Activated CD4-positive, alpha-beta T cell treated with anti-CD3 and anti-CD28 coated beads, Interleukin-2, amount 50 U/mL, for 48 hours (primary cell): ENCODE measurements at places on chromosomes 11 and 22.

DNA sequence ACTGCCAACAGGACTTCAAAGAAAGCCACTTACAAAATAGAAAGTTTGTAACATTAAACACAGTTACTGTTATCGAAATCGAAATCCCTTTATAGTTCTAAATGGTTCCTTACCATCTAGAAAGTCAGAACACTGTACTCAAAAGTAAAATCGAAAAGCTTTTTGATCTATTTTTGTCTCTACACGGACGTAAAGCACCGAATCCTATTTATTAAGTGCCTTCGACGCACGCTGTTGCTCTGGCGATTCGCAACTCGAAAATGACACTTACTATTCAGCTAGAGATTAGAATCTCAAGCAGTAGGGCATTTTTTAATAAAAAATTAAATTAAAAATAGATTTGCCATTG, 78.3 kb downstream of the LARGE1 start:
- no peak for DNase-seq

- DNase-seq: peak; percentile 69
Observed at GRCh38 chr11:45105233-45105983, 41.0 kb upstream of the PRDM11 start.

DNA sequence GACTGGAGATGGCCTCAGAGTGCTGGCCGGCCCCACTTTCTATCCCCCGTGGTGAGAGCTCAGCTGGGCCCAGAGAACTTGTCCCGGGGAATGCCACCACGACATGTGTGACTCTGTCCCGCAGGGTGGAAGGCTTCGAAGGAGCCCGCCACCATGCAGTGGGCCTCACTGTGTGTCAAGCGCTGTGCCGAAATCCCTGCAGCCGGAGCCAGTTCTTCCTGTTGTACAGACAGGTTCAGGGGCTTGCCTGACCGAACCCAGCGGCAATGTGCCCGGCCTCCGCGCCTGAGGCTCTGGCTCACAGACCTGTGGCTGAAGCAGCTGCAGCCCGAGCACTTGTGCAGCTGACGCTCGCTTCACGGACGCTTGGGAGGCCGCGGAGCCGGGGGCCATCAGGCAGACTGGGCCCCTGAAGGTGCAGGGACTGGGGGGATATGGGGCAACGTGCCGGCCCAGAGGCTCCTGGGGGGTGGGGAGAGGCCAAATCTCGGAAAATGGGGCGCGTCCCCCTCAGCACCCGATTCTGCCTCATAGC, 650 bp downstream of the PPM1F start:
- peak; percentile 25 for DNase-seq

DNA sequence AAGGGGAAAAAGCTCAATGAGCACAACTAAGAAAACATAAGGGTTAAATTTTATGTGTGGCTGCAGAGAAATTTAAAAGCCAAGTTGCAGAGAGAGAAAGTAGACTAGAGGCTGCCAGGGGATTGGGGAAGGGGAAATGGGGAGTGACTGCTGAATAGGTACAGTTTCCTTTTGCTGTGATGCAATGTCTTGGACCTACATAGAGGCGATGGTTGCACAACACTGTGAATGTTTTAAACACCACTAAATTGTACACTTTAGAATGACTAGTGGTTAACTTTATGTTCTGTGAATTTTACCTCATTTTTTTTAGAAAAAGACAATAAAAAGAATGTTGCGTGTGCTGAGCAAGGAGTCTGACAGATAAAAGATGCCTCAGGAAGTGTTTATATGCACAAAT, 36.5 kb downstream of the TENM4 start:
- no peak for DNase-seq

GRCh38 chr11:61975638-61976419, 8.4 kb upstream of the FTH1 start:
- DNase-seq: no peak

GRCh38 chr11:82867495-82868082, 32.6 kb downstream of the PRCP start:
- DNase-seq: peak; percentile 81

DNA sequence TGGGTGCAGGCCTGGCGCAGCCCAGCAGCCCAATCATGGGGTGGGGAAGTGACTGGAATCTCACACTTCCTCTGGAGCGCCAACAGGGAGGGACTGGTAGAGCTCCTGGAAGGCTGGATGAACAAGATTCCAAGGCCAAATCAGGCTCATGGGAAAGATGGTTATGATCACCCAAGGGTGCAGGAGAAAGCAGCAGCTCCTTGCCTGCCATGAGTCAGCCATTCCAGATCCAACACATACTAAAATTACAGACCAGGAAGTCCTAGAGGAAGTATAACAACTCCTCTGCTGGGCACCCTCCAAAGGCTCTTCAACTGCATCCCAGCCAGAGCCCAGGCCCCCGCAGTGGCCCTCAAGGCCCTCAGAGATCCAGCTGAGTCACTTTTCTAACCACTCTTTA, 427.3 kb downstream of the TENM4 start:
- no peak for DNase-seq

DNA sequence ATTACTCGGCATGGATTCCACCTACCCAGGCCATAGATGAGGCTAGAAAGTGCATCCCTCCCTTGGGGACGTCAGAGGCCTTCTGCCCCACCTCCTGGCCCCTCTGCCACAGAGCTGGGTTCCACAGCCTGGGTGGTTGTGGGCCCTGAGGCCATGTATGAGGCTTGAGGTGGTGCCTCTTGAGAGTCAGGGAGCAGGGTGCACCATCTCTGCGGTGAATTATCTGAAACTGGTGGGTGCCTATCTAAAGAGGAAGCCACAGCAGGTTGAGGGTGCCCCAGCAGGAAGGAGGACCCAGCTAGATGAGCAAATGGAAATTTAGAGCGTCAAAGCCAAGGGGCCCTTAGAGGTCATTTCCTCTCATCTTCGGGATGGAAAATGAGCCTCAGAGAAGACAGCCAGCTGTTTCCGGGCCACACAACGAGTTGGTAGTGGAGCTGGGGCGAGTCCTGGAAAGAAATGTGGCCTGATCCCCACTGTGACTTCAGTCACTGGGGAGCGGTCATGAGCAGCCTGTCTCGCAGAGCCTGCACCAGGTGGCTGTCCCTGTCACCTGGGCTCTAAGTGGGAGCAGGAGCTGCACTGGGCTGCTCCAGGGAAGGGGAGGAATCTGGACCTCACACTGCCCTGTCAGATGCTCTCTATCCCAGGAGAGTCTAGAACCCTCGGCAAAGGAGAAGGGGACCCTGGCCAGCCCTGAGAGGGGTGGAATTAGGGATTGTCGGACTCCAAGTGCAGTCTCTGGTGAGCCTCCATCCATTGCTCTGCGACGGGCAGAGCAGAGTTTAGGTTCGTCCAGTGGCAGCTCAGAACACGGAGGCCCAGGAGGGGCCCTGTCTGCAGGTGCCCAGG, 7.3 kb downstream of the ADORA2A start:
- DNase-seq: peak; percentile 78

- DNase-seq: no peak
Observed at GRCh38 chr22:46584081-46584921, 35.9 kb upstream of the GRAMD4 start.

DNA sequence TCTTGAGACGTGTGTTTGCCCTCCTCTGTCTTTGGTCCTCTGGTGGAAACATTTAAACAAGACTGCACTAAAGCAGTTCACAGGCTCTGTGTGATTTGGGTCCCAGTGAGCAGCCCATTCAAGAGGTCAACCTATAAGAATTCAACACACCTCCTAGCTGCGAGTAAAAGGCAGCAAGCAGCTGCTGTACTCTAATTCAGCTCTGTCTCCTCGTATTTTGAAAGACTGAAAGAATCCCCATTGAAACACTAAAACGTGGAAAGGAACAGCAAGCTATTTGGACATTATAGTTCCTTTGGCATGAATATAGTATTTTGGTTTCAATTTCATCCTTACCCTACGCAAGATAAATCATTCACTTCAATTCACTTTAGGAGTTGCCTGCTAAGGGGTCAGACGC, 1046.7 kb downstream of the DLG2 start:
- DNase-seq: no peak

DNA sequence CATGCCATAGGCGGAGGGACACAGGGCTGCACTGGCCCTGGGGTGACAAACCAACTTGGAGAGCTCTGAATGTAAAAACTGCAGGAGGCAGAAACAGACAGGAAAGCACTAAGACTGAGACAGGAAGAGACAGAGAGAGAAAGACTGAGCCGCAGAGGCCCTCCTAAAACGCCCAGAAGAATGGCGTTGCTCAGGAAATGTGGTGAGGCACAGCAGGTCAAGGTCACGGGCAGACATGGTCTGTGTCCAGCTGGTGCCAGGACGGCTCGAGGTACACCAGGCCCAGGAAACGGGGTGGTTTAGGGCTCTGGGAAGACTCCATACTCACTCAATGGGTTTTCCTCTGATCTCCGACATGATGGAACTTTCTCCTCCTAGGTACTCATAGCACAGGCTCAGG, 29.1 kb downstream of the MAFF start:
- no peak for DNase-seq

DNA sequence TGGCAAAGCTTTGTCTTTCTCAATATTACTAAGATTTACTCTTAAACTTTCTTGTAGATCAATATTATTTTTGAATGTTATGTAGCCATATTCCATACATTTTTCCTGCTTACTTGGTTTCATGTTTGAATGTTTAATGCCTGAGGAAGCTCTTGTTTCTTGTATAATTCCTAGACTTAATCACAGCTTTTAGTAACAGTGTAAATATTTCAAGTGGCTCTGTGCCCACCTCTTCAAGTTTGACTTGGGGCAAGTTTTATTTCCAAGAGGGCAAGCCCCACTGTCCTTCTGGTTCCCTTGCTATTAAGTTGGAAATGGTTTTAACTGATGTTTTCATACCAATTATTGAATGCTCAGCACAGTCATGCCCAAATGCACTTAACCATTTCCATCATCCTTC, 1004.1 kb downstream of the OPCML start:
- DNase-seq: no peak

GRCh38 chr11:8082391-8083087, 1.5 kb downstream of the TUB start:
- no peak for DNase-seq

DNA sequence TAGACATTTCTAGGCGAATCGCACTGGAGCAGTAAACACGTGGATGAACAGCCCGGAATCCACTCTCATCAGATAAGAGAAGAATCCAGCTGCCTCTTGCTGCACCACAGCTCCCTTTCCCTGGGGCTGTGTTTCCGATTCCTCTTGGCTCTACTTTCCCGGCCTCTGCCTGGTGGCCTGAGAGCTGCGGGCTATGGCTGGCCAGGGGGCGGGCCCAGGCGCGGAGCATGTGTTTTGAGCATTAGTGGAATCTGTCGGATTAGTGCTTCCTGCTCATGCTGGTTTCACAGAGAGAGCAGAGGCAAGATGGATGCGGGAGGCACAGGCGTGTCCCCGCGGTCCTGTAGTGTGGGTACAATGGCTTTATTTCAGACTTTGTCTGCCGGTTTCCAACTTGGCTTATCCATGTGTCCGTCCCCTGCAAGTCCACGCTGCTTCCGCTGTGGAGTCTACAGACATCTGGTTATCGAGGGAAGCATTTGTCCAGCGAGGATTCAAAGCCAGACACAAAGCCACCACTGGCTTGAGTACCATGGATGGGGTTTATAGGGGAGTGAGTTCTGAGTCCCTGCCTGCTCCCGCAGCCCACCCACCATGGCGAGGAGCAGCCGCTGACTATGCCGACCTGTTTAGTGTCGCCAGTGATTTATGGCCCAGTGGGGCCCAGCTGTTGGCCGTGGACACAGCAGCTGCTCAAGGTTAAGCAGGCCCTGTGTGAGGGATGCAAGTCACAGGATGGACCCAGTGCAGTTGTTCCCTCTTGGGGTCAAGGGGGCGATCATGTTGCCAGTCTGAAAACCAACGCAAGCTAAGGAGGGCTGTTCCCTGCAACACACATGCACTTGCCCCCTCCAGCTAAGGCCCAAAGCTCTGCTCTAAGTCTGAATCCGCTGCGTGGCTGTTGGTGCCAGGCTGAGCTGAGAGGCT, 43.3 kb upstream of the EP300 start:
- no peak for DNase-seq

GRCh38 chr22:19961201-19961580, 19.6 kb upstream of the TXNRD2 start:
- DNase-seq: no peak

- no peak for DNase-seq
Observed at GRCh38 chr22:18966748-18967147, 30.7 kb upstream of the PRODH start.

GRCh38 chr11:67006029-67006884, 16.7 kb upstream of the SYT12 start:
- DNase-seq: peak; percentile 52

GRCh38 chr11:19938169-19938856, 222.0 kb downstream of the DBX1 start:
- DNase-seq: peak; percentile 53

GRCh38 chr11:69040581-69041260, 8.0 kb upstream of the TPCN2 start:
- peak; percentile 26 for DNase-seq

- DNase-seq: no peak
Observed at GRCh38 chr11:77884186-77884828, 63.4 kb downstream of the AAMDC start.

- no peak for DNase-seq
Observed at GRCh38 chr11:133895551-133895950, 50.2 kb upstream of the SPATA19 start.

DNA sequence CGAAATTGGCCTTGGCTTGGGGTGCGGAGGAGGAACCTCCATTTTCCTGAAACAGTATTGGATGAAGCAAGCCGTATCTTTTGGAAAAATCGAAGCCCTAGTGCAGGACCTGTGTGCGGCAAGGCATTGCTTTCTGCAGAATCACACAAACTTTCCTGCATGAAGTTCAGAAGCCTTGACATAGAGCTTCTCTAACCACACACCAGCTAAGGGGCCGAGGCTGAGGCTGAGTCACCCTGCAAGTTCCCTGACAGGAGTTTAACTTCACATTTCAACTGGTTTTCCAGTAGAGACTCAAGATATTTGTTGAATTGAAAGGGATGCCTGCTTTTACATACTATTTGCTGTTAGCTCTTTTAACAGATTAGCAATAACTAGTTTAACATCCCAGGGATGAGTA, 67.8 kb downstream of the TCF20 start:
- peak; percentile 69 for DNase-seq

DNA sequence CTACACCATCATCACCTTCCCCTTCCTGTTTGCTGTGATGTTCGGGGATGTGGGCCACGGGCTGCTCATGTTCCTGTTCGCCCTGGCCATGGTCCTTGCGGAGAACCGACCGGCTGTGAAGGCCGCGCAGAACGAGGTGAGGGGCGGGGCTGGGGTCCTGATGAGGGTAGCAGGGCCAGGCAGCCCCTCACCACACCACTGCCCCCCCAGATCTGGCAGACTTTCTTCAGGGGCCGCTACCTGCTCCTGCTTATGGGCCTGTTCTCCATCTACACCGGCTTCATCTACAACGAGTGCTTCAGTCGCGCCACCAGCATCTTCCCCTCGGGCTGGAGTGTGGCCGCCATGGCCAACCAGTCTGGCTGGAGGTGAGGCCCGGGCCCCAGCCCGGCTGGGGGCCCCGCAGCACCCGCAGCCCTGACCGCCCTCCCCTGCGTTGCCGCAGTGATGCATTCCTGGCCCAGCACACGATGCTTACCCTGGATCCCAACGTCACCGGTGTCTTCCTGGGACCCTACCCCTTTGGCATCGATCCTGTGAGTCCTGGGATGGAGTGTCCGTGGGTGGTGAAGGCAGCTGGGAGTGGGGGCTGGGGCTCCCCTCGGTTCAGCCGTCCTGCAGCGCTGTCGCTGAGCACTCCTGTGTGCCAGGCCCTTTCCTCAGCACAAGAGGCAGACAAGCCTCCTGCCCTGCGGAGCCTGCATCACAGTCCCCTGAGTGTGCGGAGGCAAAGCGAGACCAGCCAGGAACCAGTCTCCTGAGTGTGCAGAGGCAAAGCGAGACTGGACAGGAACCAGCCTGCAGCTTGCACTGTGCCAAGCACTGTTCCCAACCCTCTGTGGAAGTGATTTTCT, 8.8 kb downstream of the TCIRG1 start:
- DNase-seq: no peak

GRCh38 chr11:112946866-112947265, 14.4 kb upstream of the NCAM1 start:
- DNase-seq: no peak

GRCh38 chr11:2929950-2930703, 907 bp upstream of the PHLDA2 start:
- DNase-seq: peak; percentile 55
